ENCODE measurements at places on chromosomes 16 and 17. TPM values are rescaled to one million over a fixed set of nuclear protein-coding genes. Genes with fewer than 3 reads are reported as not detected.

GRCh38 chr17:48547808-48548522 is 3.1 kb upstream of the HOXB2 start:
- peaks cover 3% of the 10 kb centered on the region for H3K36me3 ChIP-seq
- H3K4me3 ChIP-seq, result peak overlapping the region; percentile 90
- peaks cover 30% of the 10 kb centered on the region for H3K27me3 ChIP-seq
- peaks cover 63% of the 10 kb centered on the region for H3K4me1 ChIP-seq
- no peak for DNase-seq

ITGA2B gene
- polyA plus RNA-seq, result 0.56 TPM

DNA sequence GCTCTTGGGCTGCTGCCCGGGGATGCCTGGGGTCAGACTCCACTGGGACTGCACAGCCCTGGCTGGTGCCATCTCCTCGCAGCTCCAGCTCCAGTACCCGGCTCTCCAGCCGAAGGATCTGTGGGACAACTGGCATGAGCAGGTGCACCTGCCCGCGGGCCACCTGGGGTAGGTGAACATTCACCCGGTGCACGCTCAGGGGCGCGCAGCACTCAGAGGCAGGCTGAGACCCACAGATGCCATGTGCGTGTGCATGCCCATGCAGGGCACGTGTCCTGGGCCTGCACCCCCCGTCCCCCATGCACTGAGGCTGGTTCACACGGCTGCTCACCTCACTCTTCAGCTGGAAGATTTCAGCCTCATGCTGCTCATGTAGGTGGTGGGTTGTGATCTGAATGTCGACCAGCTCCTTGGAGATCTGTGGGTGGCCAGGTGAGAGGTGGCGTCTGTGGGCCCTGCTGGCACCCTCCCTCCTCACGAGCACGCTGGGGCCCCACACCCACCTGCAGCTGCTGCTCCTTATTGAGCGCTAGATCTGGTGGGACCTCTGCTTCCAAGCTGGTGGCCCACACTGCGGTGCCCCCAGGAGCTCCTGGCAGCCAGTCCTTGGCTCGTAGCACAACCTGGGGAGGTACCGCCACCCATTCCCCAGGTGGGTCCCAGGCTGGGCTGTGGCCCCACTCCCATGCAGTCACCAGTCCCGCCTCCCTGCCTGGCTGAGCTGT is 618 bp downstream of the CCDC78 start:
- H3K27ac ChIP-seq, result no peak overlapping the region
- H3K4me3 ChIP-seq, result no peak overlapping the region
- no peak for DNase-seq

GRCh38 chr17:32445074-32445415 is 735 bp downstream of the PSMD11 start:
- H3K4me1 ChIP-seq, result peaks cover 14% of the 10 kb centered on the region
- H3K4me3 ChIP-seq, result peak overlapping the region; percentile 96
- H3K36me3 ChIP-seq, result peaks cover 26% of the 10 kb centered on the region
- peak overlapping the region; percentile 96 for H3K27ac ChIP-seq
- no peaks in the 10 kb centered on the region for H3K27me3 ChIP-seq

DNA sequence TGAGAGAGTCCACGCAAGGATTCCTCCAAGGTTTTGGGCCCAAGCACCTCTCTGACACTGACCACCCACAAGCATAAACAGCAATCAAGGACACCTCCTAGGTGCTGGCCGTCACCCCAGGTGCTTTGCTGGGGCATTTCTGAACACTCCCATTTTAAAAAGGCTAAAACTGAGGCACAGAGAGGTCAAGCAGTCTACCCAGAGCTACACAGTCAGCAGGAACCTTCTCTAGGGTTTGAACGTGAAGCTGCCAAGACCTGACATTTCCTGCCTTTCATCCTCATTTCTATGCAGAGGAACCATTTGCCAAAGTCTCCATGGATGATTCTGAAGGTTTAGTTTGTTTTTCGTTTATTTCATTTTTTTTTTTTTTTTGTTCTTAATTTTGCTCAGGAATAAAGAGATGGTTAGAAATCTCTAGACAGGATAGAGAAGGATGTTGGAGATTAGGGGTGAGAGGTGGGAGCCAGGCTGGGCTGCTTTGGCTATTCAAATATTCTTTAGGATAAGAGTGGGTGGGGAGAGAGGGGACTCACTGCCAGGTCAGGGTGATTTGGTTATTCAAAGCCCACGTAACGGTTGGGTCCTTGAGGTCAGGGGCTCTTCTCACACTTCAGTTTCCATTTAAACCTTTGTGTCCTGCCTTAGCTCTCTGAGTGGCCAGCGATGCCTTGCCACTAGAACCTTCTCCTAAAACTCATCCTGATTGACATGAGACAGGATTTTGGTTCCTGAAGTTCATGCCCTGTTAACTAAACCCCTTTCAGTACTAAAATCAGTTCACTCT is 6.2 kb downstream of the PLCG2 start:
- no peaks in the 10 kb centered on the region for H3K36me3 ChIP-seq
- peaks cover 20% of the 10 kb centered on the region for H3K4me1 ChIP-seq
- H3K27ac ChIP-seq, result no peak overlapping the region

DNA sequence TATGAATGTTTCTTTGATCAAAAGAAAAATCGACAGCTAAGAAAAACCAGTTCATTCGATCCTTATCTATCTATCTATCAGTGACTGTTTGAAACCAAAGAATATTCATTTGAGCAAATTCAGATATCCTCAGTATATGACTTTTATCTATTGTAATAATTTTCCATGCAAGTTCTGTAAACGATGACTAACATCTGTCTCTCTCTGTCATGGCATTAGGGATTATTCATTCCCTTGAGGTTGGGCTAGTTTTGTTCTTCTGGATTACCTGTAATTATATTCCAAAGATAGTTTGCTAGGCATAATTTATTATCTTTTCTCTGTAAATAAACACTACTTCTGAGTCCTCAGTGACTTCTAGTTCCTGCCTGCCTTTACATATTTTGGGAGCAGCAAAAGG is 497.7 kb upstream of the CDH11 start:
- peaks cover 5% of the 10 kb centered on the region for H3K4me1 ChIP-seq
- no peak overlapping the region for H3K4me3 ChIP-seq
- H3K27ac ChIP-seq, result no peak overlapping the region
- H3K36me3 ChIP-seq, result no peaks in the 10 kb centered on the region

DNA sequence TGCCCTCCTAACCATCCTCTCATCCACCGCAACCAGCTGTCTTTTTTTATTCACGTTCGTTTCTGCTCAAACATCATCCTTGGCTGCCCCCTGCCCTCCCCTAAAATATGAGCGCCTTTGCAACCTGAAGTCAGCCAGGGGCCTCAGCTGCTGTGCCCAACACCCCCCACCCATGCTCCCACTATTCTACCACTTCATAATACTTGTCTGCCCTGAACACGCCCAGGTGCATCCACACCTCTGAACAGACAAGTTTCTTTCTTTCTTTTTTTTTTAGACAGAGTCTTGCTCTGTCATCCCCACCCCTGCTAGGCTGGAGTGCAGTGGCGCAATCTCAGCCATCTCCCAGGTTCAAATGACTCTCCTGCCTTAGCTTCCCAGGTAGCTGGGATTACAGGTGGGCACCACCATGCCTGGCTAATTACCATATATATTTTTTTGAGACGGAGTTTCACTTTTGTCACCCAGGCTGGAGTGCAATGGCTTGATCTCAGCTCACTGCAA is 26.9 kb downstream of the CEP295NL start:
- H3K4me1 ChIP-seq, result no peaks in the 10 kb centered on the region
- H3K36me3 ChIP-seq, result no peaks in the 10 kb centered on the region
- no peak for DNase-seq
- no peaks in the 10 kb centered on the region for H3K27me3 ChIP-seq

GRCh38 chr16:81530814-81531213 is 86.2 kb downstream of the CMIP start:
- H3K27ac ChIP-seq, result peak overlapping the region; percentile 38
- H3K27me3 ChIP-seq, result no peaks in the 10 kb centered on the region
- DNase-seq, result no peak
- no peak overlapping the region for H3K4me3 ChIP-seq

CFAP119 gene
- polyA plus RNA-seq, result 7.4 TPM

GRCh38 chr17:81329927-81330883 is 35.1 kb upstream of the SLC38A10 start:
- peaks cover 43% of the 10 kb centered on the region for H3K4me1 ChIP-seq
- no peak overlapping the region for H3K27ac ChIP-seq
- H3K4me3 ChIP-seq, result no peak overlapping the region

DNA sequence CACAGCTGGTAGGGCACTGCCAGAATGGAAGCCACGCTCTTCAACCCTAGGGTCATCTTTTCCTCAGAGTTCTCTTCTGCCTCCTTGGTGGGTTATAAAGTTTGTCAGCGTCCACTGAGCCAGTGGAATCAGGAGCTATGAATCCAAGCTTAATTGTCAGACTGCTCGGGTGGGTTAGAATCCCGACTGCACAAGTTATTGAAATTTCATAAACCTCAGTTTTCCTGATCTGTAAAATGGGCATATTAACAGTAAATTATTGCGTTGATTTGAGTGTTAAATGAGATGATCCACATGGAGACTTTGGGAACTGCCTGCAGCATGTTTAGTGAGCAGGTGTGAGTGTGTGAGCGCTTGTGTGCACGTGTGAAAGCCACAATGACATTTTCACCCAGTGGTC is 400.5 kb upstream of the CDH11 start:
- no peaks in the 10 kb centered on the region for H3K36me3 ChIP-seq
- no peak overlapping the region for H3K4me3 ChIP-seq
- H3K27me3 ChIP-seq, result no peaks in the 10 kb centered on the region
- no peak for DNase-seq

DNA sequence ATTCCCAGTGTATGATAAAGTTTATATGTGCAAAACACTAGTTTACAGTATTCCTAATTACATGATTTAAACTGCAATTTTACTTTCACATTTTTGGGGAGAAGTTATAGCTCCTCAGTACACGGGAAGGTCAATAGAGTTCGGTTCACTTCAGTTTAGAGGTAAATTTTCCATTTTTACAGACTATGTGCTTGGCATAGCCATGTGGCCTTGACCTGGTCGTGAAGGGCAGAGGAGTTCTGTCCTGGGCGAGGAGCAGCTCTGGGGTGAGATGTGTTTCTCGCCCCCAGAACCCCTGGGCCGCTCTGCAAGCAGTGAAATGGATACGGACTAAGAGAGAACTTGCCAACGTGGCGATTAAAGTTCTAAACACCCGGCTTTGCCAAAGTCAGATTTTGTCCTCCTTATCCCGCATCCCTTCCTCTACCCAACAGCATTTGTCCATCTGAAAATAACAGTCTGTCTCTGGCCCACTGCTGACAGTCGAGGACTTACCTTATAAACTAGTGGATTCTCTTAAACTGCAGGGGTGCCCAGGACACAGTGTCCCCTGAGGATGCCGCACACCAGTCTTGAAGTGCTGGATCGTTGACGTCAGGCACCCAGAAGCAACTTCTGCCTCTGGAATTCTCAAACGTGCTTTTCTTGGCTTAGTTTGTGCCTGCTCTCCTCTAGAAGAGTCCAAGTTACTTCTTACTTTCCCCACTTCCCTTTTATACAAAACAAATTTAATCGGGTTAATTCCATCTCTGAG is 1.5 kb upstream of the SIAH1 start:
- H3K4me1 ChIP-seq, result peaks cover 7% of the 10 kb centered on the region
- H3K4me3 ChIP-seq, result no peak overlapping the region
- peaks cover 2% of the 10 kb centered on the region for H3K36me3 ChIP-seq
- H3K27me3 ChIP-seq, result no peaks in the 10 kb centered on the region

- peaks cover 3% of the 10 kb centered on the region for H3K36me3 ChIP-seq
- no peaks in the 10 kb centered on the region for H3K27me3 ChIP-seq
- H3K4me1 ChIP-seq, result peaks cover 3% of the 10 kb centered on the region
- no peak overlapping the region for H3K4me3 ChIP-seq
- no peak for DNase-seq
- H3K27ac ChIP-seq, result peak overlapping the region; percentile 55
Measured at GRCh38 chr16:88616736-88617135, 21.6 kb upstream of the IL17C start.

GRCh38 chr17:17739388-17740066 is 58.3 kb downstream of the RAI1 start:
- peaks cover 31% of the 10 kb centered on the region for H3K4me1 ChIP-seq
- H3K36me3 ChIP-seq, result no peaks in the 10 kb centered on the region
- no peaks in the 10 kb centered on the region for H3K27me3 ChIP-seq
- no peak for DNase-seq

HOXB1 gene
- polyA plus RNA-seq, result 12.4 TPM

GSDMA gene
- not detected for polyA plus RNA-seq

All from cardiac muscle cell (in vitro differentiated cells and primary cell).